NCI-H1930 (cell line): ENCODE measurements at places on chromosomes 3 and 15.

DNA sequence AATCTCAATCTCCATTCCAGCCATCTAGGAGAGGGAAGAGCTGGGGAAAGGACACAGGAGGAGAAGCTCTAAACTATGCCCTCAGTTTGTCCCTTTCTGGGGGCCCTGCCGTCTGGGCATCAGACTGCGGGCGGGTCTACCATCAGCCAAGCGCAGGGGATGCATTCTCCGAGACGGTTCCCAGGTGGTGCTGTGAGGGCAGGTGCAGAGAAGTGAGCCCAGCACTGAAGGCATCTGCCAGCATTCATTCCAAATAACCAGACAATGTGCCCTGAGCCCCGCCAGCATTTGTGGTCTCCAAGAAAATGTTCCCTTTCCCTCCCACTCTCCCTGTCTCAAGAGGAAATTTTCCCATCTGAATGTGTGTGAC lies 265.7 kb downstream of the XXYLT1 start:
- no peak for DNase-seq

DNA sequence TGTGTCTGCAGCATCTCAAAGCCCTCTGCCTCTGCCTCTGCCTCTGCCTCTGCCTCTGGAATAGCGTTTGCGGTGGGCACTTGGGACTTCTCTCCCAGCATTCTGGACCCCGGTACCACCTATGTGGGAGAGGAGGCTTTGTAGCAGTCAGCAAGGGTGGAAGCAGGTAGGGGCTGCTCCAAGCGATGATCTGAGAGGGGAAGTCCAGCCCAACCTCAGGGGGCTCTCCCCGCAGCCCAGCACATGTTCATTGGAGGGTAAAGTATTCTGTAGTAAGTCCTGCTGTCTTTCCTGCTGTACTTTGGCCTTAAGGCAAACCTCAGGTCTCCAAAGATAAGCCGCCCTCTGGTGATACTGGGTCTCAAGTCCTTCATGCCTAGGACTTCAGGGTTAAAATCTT lies 68.6 kb downstream of the FAM174B start:
- DNase-seq: no peak

DNA sequence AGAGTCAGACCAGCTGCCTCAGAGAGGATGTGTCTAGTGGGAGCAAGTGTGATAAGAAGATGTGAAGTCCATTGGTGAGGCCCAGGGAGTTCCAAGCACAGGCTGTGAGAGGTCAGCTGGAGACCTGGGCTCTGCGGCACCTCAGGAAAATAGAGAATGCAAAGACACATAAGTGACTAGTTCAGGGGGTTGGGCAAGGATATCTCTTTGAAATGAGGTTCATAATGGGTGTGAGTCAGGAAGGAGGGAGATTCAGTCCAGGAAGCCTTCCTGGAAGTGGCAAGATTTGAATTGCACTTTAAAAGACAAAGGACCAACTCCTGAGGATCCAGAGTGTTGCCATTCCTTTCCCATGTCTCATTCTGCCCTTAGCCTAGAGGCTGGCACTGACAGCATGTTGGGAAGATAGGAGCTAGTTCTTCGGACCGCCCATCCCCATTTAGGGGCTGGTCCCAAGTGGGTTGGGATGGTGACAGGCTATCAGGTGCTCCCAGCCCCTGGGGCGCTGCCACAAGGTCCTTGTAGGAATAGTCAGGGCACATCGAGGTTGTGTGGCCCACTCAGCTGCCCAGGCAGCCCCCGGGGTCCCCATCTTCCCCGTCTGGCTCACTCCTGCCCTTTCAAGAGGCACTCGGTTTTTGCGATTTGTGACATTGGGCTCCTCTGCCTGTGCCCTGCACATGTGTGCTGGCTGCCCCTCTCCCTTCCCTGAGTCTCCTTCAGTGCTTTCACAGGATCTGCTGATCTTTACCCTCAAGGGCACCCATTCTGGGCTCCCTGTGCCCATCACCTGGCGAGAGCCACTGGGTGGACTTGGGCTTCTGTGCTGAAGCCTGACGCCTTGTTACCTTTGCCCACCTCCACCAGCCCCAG lies 23.7 kb downstream of the ESYT3 start:
- DNase-seq: no peak

GRCh38 chr15:32819448-32819847 lies 101.6 kb downstream of the GREM1 start:
- no peak for DNase-seq

GRCh38 chr3:138448631-138449030 lies 14.2 kb downstream of the ESYT3 start:
- no peak for DNase-seq

DNA sequence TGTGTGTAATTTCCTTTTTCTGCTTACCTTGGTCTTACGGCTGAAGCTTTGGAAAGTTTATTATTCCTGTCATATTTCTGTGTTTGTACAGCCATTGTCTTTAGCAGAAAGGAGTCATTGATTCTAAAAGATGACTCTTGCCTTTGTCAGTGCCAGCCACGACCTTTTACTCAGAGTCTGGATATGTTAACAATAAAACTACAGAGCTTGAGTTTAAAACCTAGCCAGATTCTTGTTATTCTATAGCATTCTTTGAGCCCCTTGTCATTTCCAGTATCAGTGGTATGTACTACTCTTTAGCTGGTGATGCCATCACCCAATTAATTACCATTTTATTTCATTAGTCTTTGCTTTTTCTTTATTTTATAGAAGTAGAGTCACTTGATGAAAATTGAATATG lies 142.4 kb downstream of the TCF12 start:
- DNase-seq: no peak

- DNase-seq: no peak
Measured at GRCh38 chr3:42035816-42036482, 55.2 kb upstream of the TRAK1 start.

- DNase-seq: no peak
Measured at GRCh38 chr15:36067483-36068274, 511.7 kb upstream of the CDIN1 start.

DNA sequence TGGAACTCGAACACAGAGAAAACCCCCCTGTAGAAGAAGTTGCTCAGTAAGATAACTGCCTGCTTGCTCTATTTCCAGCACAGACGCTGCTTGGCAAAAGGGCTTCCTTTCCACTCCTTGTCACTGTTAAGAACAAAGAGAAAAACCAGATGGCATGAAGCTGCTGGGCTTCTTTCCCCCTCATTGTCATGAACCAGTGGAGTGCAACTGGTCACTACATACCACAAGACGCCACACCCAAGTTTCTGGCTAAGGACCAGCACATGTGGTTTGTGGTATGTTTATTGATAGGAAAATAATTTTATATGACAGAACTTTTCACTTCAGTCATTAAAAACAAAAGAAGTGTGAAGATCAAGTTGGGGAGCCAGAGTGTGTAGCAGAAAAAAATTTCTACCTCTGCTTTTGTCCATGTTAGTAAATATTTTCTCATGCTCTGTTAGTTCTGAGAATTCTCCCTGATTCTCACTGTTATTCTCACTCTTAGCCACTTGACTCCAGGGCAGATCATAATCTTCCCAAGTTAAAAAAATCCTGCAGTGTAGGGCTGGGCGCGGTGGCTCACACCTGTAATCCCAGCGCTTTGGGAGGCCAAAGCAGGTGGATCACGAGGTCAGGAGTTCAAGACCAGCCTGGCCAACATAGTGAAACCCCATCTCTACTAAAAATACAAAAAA lies 37.9 kb downstream of the CLK3 start:
- no peak for DNase-seq

- DNase-seq: no peak
Measured at GRCh38 chr15:101521591-101521990, 32.1 kb upstream of the PCSK6 start.

GRCh38 chr3:34065901-34066300 lies 267.5 kb downstream of the PDCD6IP start:
- no peak for DNase-seq

- no peak for DNase-seq
Measured at GRCh38 chr3:72329354-72329753, 518.9 kb downstream of the SHQ1 start.

GRCh38 chr3:155504682-155505081 lies 211.2 kb upstream of the STRIT1 start:
- no peak for DNase-seq

DNA sequence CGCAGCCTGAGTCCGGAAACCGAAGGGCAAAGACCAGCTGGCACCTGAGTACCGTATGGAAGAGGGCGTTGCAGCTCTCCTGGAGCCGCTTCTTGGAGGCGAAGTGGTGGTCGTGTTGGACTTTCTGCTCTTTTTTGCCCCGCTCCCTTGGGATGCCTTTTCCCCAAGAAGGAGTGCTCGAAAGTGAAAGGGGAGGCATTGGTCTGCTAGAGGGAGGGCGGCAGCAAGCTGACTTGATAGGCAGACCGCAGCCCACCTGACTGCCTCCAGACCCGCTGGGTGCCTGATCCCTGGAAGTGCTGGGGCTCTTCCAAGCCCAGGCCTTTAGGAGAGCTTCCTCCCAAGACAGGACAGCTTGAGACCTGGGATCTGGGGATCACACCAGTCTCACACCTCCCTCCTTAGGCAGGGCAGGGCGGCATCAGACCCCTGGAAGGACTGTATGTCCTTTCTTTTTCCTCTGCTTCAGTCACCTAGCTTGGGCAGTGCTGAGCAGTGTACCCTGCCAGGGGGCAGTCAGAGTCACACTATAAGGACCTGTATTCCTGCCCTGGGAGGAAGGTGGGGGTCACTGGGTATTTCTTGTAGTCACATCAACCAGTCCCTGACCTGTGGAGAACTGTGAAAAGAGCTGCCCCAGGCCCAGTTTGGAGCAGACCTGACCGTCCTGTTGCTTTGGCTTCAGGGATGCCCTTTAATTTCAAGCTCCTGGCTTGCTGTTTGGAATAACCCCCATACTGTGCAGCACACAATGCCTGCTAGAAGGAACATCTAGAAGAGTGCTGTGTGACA lies 2.1 kb downstream of the ACVR2B start:
- DNase-seq: no peak

- DNase-seq: no peak
Measured at GRCh38 chr3:37126856-37127255, 47.5 kb downstream of the LRRFIP2 start.

DNA sequence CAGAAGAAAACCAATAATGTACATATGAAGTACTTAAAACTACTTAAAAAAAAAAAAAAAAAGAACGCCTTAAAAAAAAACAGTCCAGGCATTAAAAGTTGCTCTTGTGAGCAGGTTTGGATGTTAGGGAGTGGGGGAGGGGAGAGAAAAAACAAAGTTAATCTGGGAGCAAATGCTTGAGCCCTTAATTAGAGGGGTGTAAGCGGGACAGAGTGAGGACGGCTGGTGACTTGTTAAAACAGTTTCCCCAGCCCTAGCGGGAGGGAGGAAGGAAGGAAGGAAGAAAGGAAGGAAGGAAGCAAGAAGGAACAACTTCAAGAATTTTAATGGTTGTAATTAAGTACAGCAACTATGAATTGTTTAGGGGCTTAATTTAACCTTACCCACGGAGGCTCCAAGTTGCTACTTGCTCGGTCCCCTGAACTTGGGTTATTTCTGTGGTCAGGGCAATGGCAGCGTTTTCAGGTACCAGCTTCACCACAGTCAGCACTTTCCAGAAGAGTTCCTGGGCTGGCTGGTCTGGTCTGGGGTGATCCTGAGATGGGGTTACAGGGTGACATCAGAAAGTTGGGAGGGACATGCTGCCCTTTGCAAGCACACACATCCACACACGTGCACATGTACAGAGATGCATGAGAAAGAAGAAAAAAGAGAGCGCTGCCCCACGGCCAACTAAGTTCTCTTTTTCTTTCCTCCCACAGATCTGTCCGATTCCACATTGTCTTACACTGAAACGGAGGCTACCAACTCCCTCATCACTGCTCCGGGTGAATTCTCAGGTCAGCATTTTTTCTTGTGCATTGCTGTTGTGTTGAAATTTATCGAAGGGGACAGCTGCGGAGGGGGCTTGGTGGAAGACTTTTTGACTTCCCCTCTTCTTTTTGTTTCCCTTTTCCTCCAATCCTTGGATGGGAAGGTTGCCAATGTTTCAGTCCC lies 14.0 kb downstream of the SMAD6 start:
- no peak for DNase-seq

GRCh38 chr3:139470199-139470598 lies 6.1 kb downstream of the RBP2 start:
- no peak for DNase-seq

DNA sequence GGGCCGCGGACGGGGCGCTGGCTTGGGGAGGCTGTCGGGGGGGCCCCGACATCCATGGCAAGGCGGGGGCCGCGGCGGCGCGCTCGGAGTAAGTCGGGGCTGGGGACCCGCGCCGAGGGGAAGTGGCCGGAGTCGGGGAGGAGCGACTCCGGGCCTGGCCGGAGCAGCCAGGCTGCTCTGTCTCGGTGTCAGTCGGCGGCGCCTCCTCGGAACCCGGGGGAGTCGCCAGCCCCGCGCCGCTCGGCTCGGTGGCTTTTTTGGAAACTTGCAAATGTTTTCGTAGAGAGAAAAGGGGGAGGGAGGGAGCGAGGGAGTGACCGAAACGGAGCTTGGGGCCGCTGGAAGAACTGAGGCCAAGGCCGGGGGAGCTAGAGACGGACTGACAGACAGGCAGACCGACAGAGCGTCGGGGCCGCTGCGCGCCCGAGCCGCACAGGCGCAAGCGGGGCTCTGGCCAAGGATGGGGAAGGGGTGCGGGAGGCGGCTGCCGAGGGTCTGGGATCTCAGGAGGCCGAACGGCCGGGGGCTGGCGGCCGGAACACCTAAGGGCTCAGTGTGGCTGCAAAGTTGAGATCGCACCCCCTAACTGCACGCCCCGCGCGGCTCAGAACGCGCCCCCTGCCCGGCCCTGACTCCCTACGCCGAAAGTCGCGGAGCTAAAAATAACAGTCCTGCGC lies 5.0 kb downstream of the PTH1R start:
- DNase-seq: no peak

- DNase-seq: no peak
Measured at GRCh38 chr3:52468336-52468735, 12.9 kb downstream of the NISCH start.

DNA sequence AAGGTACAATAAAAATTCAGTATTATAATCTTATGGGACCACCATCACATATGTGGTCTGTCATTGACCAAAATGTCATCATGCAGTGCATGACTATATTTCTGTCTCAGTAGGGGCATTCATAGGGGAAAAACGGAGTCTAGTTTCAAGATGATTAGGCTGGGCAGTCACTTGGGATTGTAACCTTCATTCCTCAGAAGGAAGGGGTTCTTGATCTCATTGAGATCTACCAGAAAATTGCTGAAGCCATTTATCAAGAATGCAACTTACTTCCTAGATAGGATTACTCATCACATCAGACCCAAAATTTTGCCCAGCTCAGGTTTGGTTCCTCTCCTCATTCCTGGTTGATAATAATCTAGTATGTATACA lies 37.3 kb downstream of the BTD start:
- no peak for DNase-seq

DNA sequence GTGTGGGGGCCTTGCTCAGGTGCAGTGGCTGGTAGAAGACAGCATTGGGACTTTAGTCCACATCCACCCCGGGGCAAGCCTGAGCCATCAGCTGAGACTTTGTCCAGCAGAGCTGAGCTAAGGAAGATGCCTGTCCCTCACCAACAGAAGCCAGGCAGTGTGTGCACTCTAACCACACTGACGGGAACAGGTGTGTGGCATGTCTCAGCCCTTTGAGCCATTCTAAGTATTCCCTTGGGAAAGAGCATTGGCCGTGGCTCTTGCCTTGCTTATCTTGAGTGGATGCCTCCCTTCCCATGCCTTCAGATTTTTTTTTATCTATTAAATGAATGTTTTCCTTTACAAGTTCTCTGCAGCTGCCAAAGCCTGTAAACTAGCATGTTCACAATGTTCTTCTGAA lies 3.5 kb downstream of the GABRA5 start:
- no peak for DNase-seq
